ENCODE measurements at places on chromosomes 5 and 9. TPM values are rescaled to one million over a fixed set of nuclear protein-coding genes. Genes with fewer than 3 reads are reported as not detected.

- no peak for DNase-seq
These were observed 15.3 kb upstream of the F2RL2 start for GRCh38 chr5:76638479-76638878.

- DNase-seq, result no peak
These were observed 2.8 kb downstream of the GALNT10 start for GRCh38 chr5:154193283-154193682.

The WDR41 gene
- total RNA-seq, result 64.6 TPM

The SPOCK1 gene
- 15.6 TPM for total RNA-seq

DNA sequence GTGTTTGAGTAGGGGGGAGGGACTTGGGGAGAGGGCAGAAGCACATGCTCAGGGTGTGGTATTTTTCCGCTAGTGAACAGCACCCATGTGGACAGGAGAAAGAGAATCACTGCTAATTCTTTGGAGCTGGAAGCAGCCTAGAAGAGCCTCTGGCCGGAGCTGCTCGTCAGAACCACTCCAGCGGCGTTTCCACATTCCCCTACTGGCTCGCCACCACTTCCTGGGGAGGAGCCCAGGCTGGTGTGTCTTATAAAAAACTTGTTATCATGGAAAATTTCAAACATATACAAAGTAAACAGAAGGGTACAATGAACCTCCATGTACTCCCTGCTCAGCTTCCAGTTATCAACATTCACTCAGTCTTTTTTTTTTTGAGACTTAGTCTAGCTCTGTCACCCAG, 26.7 kb downstream of the LHX2 start:
- no peak for DNase-seq

- no peak for DNase-seq
These were observed 334.6 kb upstream of the MPDZ start for GRCh38 chr9:13614060-13614459.

DNA sequence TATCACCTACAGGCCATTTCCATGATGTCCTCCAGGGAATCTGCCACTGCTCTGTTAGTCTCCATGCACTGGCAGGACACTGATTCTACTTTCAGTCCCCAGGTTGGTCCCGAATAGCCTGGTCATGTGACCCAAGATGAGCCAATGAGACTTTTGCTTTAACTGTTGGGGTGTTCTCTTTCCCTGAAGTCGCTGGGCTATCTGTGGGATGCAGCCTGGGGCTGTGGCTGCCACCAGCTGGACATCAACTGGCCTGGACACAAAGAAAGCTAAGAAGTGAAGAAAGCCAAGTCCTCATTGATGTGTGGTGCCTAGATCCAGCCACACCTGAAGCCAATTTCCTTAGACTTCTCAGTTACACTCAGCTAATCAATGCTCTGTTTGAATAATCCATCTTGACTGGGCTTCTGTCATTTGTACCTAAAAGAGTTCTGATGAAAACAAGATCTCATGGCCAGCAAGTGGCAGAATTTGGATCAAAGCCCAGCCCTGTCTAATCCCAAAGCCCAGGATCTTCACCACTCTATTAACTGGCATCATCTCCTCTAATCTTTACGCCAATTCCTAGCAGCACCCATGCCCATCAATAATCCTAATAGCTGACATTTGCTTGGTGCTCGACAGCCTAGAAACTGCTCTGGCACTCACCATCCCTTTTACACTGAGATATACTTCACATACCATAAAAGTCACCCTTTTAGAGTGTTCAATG, 37.0 kb downstream of the SH3PXD2B start:
- DNase-seq, result no peak

- DNase-seq, result no peak
These were observed 5.4 kb upstream of the P4HA2 start for GRCh38 chr5:132233081-132233480.

DNA sequence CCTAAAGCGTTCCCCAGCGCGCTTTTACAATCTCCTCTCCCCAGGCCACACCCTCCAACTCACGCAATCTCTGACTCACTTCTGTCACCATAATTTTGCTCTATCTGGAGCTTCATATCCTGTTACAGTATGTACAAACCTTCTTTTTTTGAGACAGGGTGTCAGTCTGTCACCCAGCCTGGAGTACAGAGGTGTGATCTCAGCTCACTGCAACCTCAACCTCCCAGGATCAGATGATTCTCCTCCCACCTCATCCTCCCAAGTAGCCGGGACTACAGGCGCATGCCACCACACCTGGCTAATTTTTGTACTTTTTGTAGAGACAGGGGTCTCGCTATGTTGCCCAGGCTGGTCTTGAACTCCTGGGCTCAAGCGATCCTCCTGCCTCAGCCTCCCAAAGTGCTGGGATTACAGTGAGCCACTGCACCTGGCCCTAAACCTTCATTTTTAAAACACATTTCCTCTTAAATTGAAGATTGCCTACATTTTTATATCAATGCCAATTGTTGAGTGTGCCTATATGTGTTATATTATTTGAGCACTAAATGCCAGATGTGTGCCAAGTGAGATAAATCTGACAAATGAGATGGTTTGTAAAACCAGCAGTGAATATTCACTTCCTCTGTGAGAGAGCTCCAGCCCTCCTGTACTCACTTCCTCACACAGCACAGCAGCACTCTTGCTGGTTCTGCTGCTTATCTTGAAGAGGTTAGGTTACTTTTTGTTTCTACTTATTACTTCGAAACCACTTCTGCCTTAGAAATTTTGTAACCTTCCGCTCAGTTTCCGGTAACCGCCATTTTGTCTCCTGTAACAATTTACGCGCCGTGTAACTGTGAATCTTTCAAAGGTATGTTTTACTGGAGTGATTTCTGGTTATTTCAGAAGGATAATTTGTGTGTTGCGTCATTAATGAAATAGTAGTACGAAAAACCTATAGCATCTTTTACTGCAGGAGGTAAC, 57.9 kb downstream of the DOCK8 start:
- no peak for DNase-seq

The PLCXD3 gene
- total RNA-seq, result 4.5 TPM

The BTNL3 gene
- not detected for total RNA-seq

The RNF183 gene
- 0.96 TPM for total RNA-seq

- DNase-seq, result no peak
These were observed 189.4 kb downstream of the NXNL2 start for GRCh38 chr9:88724331-88724730.

The TMC1 gene
- total RNA-seq, result 3.5 TPM

GRCh38 chr5:142151436-142152383, 43.1 kb downstream of the NDFIP1 start:
- DNase-seq, result peak; percentile 56

The IFNA2 gene
- total RNA-seq, result not detected

- DNase-seq, result no peak
These were observed 42.0 kb upstream of the UNC5A start for GRCh38 chr5:176768174-176768970.

- DNase-seq, result no peak
These were observed 47.2 kb downstream of the NIPAL4 start for GRCh38 chr5:157506981-157507780.

The IL4 gene
- total RNA-seq, result not detected

DNA sequence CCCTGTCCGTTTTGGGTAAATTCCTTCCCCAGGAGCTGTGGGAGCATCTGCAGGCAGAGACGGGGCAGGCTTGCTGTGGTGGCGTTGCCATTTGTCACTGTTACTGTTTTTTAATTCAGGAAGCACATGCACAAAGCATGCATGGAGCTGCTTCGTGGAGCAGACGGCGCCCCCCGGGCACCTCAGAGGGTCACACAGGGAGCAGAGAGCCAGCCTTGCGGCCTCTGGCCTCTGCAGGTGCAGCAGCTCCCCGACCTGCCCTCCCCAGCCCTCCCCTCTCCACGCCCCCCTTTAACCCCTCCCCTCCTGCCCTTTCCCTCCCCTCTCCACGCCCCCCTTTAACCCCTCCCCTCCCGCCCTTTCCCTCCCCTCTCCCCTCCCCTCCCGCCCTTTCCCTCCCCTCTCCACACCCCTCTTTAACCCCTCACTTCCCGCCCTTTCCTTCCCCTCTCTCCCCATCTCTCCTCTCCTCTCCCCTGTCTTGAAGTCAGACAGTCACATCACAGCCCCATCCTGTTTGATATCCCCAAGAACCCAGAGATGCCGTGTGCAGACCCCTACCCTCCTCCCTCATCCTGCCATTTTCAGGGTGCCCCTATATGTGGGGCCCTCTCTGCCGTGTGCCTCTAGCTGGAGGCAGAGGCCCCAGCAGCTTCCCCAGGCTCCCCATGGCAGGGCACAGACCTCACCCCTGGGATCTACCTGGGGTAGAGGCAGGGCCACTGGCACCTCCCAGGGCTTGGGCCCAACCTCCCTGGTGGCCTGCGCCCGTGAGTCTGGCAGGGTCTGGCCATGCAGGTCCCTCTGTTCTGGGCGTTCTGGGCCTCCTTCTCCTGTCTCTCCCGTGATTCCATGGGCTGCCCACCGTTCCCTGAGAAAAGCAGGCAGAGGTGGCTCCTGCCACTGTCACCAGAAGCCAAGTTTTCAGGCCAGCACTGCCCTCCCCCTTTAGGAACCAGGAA, 29.6 kb upstream of the UBAC1 start:
- DNase-seq, result no peak

GRCh38 chr5:142904416-142904815, 134.2 kb downstream of the ARHGAP26 start:
- DNase-seq, result no peak

The MCTP1 gene
- total RNA-seq, result 35.8 TPM

GRCh38 chr5:2263763-2264162, 381.0 kb upstream of the IRX4 start:
- DNase-seq, result no peak

DNA sequence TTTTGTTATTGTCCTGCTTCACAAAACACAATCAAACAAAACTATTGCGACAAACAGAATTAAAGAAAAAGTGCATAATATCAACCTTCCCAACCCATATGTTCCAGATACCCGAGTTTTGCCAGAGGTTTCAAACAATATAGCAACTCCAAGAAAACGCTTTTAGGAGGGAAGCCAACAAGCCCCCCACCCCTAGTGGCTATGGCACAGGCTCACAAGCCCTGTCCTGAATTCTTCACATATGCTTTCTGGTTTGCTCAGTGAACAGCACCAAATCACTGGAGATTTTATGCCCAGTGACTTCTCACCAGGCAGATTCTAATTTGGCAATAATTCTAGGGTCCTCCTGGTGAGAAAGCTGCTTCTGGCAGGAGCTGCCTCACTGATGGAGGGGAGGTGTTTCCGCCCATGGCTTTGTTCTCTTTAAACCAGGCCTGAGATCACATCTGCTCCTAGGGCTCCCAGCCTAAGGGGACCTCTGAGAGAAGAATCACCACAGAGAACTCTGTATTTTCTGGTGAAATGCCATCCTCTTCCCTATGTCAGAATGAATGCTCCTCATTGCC, 1982.4 kb downstream of the EFNA5 start:
- DNase-seq, result no peak

GRCh38 chr5:173733831-173734501, 117.5 kb upstream of the BOD1 start:
- DNase-seq, result no peak

DNA sequence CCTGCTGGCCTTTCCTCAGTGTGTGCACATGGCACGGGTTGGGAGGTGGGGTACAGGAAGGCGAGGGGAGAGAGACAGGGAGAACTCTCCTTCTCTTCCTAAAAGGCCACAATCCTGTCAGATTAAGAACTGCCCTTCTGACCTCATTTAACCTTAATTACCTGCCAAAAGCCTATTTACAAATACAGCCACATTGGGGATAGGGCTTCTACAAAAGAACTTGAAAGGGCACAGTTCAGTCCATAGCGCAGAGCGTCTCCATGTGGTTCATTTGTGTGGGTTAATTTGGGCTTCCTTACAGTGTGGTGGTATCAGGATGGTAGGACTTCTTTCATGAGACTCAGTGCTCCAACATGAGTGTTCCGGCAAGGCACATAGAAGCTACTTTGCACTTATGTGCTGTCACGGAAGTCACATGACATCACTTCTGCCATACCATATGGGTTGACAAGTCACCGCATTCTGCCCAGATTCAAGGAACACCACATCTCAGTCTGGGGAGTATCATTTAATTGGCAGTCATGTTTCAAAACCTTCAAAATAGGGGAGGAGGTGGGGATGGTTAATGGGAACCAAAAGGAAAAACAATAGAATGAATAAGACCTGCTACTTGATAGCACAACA, 46.8 kb downstream of the NLN start:
- no peak for DNase-seq

GRCh38 chr5:39947657-39948056, 522.9 kb upstream of the DAB2 start:
- no peak for DNase-seq

DNA sequence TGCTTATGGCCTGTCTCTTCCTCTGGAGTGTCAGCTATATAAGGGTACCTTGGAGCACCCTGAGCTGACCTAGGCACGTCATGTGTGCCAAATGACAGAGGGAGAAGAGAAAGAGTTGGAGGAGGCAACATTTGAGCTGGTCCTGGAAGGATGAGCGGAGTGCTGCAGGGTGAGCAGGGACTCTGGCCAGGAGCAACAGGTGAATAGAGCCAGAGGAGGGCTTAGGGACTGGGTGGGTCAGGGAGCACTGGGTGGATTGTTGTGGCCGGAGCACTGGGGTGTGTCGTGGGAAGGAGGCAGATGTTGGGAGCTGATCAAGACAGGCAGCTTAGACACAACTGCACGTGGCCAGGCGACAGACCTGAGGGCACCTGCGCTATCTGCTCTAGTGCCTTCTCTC, 43.6 kb downstream of the TSPAN17 start:
- no peak for DNase-seq

The FYB1 gene
- total RNA-seq, result 17.9 TPM

- no peak for DNase-seq
These were observed 26.3 kb downstream of the SLC46A2 start for GRCh38 chr9:112864403-112864802.

DNA sequence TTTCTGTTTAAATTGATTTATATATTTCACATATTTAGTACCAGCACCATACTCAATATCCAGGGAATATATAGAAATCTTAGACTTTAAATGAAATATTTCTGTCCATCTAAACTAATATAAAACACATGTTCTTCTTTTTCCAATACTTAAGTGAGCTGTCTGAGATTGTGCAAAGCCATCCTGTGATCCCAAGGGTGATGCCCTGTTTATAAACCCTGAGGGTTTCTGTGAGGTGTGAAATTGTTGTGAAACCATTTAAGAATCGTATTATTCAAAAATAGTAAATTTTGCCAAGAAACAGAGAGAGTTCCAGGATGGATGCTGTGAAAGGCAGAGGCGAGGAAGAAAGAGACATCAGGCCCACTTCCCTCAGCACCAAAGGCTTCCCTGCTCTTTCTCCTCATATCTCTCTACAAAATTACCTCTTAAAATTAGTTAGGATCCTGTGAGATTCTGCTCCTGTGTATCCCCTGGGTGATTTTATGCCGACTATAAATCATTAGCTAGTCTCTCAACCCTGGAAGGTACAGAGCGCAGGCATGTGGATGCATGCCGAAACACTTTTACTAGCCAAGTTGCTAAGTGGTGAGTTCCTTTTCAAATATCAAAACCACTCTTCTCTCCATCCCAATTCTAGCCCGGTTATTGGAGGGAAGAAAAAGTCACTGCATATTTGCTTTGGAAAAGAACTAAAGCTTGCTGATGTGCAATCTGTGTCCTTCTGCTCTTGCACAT, 183.0 kb downstream of the GLIS3 start:
- DNase-seq, result no peak

- no peak for DNase-seq
These were observed 102.5 kb downstream of the SREK1 start for GRCh38 chr5:66246608-66247007.
